ENCODE measurements at places on chromosomes 1 and 21. TPM values are rescaled to one million over a fixed set of nuclear protein-coding genes. Genes with fewer than 3 reads are reported as not detected.

- no peaks in the 10 kb centered on the region for H3K36me3 ChIP-seq
- peak overlapping the region; percentile 71 for H3K27ac ChIP-seq
- H3K4me3 ChIP-seq, result no peak overlapping the region
- no peaks in the 10 kb centered on the region for H3K4me1 ChIP-seq
- H3K27me3 ChIP-seq, result no peaks in the 10 kb centered on the region
These were observed 219.7 kb downstream of the NFIA start for GRCh38 chr1:61301824-61302657.

GRCh38 chr1:102919659-102920058, 188.7 kb downstream of the COL11A1 start:
- no peaks in the 10 kb centered on the region for H3K36me3 ChIP-seq
- no peaks in the 10 kb centered on the region for H3K4me1 ChIP-seq
- no peak overlapping the region for H3K27ac ChIP-seq
- DNase-seq, result no peak
- H3K27me3 ChIP-seq, result no peaks in the 10 kb centered on the region
- H3K4me3 ChIP-seq, result no peak overlapping the region

DNA sequence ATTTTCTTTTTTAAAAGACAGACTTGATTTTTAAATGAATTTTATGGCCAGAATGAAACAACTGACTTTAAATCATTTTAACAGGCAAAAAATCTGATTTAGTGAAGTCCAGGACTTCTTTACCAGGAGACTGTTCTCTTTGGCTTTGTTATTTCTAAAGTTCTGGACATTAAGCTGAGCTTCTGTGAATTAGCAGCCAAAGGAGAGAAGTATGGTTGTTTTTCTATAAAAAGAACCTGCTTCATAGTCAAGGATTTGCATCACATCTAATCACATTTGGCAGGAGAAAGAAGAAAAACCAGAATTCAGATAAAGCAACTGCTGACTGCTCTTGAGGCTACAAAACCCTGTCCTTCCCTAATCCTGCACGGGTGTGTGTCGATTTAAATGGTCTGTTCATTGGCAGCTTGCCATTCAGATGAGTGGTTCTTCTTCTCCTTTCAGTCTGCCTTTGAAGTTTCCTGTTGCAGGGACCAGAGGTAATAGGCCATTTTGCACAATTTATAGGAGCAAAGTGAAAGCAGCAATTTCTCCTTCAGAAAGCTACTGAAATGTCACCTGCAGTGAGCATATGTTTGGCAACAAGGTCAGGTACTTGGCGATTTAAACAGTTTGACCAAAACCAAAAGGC, 215.4 kb downstream of the OLFM3 start:
- no peak overlapping the region for H3K27ac ChIP-seq
- no peak for DNase-seq
- H3K27me3 ChIP-seq, result no peaks in the 10 kb centered on the region
- no peak overlapping the region for H3K4me3 ChIP-seq

DNA sequence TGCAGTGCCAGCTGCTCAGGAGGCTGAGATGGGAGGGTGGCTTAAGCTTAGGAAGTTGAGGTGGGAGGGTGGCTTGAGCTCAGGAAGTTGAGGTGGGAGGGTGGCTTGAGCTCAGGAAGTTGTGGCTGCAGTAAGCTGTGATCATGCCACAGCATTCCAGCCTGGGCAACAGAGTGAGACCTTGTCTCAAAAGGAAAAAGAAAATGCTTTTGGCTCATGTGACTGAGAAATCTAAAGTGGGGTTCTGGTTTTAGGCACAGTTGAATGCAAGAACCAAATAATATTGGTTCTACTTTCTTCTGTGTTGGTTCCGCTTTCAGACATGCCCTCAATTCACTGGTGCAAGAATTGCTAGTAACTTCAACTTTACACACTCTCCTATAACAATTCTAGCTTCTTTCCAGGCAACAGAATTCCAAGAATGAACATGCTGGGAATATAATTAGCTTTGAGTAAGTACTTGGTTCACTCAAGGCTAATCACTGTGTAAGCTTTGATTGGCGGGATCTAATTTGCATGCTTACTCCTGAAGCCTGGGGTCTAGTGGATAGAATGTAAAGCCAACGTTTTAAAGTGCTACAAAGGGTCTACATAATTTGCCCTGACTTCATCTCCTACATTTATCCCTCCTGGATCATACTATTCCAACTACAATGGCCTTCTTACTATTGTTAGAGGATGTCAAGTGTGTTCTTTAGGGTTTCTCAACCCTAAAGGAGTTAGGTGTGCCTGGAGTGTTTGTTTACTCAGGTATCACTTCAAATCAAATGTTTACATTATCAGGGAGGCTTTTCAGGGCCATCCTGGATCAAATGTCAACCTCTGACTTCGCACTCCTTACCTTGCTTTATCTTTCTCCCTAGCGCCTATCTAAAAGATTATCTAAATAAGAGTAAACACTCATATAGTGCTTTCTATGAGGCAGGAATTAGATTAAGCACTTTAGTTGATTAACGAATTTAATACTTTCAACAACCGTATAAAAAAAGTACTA, 115.1 kb downstream of the SLC16A1 start:
- no peaks in the 10 kb centered on the region for H3K27me3 ChIP-seq
- no peak overlapping the region for H3K27ac ChIP-seq
- DNase-seq, result no peak
- no peaks in the 10 kb centered on the region for H3K4me1 ChIP-seq
- H3K4me3 ChIP-seq, result no peak overlapping the region

GRCh38 chr21:32894321-32894720, 122.8 kb upstream of the PAXBP1 start:
- no peaks in the 10 kb centered on the region for H3K36me3 ChIP-seq
- DNase-seq, result no peak
- H3K4me1 ChIP-seq, result no peaks in the 10 kb centered on the region
- H3K4me3 ChIP-seq, result no peak overlapping the region
- H3K27ac ChIP-seq, result no peak overlapping the region

DNA sequence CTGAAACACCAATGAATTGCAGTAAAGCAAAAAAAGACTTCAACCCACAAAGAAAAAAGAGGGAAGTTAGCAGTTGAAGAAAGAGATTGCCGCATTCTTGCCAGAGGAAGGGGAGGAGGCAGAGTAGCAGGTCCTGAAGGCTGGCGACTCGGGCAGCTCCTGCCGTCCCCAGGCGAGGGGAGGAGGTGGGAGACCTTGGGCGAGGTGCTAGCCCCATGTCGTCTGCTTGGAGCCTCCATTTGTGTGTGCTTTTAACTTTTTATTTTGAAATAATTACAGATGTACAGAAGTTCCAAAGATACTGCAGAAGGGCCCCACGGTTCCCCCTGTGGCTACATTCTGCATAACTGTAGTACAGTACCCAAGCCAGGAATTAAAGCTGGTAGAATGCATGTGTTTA, 6.7 kb downstream of the TRPM2 start:
- H3K36me3 ChIP-seq, result no peaks in the 10 kb centered on the region
- no peaks in the 10 kb centered on the region for H3K4me1 ChIP-seq

DNA sequence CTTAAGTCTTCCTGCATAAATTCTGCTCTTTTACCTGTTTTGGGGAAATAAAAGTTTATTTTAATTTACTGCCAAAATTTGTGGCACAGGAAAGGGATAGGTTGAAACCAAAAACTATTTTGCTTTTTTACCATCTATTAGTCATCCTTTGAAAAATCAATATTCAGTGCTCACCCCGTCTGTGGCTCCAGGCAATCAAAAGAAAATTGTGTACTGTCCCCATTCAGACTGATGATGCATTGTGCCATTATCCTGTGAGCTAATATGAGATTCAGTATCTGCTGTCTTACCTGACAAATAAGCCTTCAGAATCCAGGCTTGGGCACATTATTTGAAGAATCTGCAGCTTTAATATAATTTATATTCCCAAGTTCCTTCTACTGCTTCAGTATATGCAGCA, 650.7 kb downstream of the KIF26B start:
- no peaks in the 10 kb centered on the region for H3K27me3 ChIP-seq
- no peaks in the 10 kb centered on the region for H3K36me3 ChIP-seq
- DNase-seq, result no peak
- no peak overlapping the region for H3K27ac ChIP-seq

DNA sequence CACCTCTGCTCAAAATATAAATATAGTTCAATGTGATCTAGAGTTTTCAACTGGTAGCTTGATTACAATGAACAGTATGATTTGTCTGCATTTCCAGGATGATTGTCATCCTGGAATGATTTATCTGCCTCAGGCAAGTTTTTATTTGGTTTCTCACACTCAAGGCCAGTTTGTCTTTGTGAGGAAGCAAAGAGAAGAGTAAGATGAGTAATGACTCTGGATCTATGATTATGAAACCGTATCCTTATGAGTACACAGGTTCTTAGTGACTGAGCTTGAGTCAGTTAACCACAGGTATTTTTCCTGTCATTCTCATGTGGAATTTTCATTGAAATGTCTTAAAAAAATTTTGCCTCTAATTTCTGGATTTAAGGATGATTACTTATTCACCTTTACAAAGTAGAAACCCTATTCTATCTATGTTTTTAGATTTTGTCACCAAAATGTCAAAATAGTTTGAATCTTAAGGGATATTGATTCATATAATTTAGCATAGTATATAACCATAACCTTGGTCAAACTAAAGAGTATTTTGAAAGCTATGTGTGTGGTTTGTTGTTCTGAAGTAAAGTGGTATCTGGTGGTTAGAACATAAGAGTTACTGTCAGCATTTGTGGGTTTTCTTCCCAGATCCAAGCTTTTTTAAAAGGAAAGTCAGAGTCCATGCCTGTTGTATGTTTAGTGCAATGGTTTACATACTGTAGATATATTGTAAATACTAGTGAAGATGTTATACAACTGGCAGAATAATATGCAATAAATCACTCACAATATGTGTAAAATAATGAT, 145.0 kb downstream of the RASAL2 start:
- DNase-seq, result no peak
- no peaks in the 10 kb centered on the region for H3K4me1 ChIP-seq
- H3K27me3 ChIP-seq, result no peaks in the 10 kb centered on the region
- H3K36me3 ChIP-seq, result no peaks in the 10 kb centered on the region
- no peak overlapping the region for H3K4me3 ChIP-seq
- H3K27ac ChIP-seq, result peak overlapping the region; percentile 78

- H3K4me3 ChIP-seq, result peak overlapping the region; percentile 90
- H3K4me1 ChIP-seq, result no peaks in the 10 kb centered on the region
- no peaks in the 10 kb centered on the region for H3K27me3 ChIP-seq
- peak; percentile 23 for DNase-seq
These were observed 682 bp upstream of the RWDD3 start for GRCh38 chr1:95233319-95233736.

DNA sequence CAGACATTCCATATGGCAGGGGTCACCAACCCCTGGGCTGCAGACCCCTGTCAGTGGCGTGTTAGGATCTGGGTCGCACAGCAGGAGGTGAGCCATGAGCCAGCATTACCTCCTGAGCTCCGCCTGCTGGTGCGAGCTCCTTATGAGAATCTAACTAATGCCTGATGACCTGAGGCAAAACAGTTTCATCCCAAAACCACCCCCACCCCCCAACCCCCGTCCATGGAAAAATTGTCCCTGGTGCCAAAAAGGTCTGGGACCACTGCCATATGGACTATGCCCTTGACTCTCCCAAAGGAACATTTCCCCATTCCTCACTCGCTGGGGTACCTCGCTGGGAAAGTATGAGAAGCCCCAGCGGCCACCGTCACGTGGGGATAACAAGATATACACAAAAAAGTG, 6.4 kb upstream of the CPT2 start:
- no peaks in the 10 kb centered on the region for H3K27me3 ChIP-seq
- no peaks in the 10 kb centered on the region for H3K36me3 ChIP-seq
- H3K27ac ChIP-seq, result no peak overlapping the region
- DNase-seq, result no peak

Gene ZNF648
- not detected for total RNA-seq

Gene TFF2
- not detected for total RNA-seq

Gene SLC9C2
- total RNA-seq, result not detected

Gene CHIA
- total RNA-seq, result not detected

Gene C1orf185
- not detected for total RNA-seq

All from breast epithelium (tissue), 4 donors.